NCI-H524 (cell line): ENCODE measurements at places on chromosomes 12 and 14.

GRCh38 chr12:57046947-57047890 is 2.7 kb downstream of the MYO1A start:
- no peak for DNase-seq

DNA sequence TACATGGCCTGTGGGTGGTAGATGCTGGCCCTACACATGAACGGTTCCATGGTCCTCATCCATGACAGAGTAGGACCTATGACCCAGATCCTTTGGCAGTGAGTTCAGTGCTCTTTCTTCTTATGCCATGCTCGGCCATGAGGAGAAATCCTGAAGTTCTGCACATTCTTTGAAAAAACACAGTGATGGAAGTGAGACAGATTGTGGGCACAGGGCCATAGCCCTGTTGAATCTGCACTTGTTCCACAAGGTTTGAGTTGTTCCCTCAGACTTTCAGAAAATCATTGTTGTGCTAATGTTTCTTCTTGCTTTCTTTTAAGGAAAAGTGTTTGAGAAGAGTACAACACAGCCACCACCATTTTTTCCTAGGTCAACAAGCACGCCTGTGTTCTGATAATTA is 180.0 kb downstream of the C12orf75 start:
- no peak for DNase-seq

DNA sequence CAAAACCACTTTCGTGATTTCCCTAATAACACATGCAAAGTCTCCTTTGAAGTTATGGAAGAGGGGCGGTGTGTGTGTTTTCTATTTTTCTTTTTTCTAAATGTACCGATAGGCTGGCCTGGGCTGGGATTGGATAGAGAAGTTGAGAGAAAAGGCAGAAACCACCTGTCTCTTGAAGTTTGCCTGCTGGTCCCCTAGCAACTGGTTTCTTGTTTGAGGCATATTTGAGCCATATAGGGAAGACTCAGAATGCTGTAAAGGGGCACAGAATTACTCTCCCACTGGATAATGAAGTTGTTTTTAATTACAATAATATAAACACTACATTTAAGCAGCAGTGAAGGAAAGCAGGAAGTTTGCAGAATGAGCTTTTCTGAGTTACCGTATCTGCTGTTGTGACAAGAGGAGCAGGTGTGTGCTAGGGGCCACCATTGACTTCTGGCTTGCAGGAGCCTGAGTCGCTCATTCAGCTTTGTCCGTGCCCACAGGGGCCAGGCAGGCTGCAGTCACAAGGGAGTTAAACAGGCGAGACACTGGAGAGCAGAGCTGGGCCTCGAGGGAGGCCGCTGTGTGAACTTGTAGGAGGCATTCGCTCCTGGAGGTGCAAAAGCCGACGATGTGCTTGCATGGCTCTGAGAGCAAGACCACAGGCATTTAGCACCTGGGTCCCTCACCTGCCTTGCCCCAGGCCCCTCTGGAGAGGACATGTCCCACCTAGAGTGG is 173.8 kb upstream of the RGS6 start:
- DNase-seq = peak; percentile 22

DNA sequence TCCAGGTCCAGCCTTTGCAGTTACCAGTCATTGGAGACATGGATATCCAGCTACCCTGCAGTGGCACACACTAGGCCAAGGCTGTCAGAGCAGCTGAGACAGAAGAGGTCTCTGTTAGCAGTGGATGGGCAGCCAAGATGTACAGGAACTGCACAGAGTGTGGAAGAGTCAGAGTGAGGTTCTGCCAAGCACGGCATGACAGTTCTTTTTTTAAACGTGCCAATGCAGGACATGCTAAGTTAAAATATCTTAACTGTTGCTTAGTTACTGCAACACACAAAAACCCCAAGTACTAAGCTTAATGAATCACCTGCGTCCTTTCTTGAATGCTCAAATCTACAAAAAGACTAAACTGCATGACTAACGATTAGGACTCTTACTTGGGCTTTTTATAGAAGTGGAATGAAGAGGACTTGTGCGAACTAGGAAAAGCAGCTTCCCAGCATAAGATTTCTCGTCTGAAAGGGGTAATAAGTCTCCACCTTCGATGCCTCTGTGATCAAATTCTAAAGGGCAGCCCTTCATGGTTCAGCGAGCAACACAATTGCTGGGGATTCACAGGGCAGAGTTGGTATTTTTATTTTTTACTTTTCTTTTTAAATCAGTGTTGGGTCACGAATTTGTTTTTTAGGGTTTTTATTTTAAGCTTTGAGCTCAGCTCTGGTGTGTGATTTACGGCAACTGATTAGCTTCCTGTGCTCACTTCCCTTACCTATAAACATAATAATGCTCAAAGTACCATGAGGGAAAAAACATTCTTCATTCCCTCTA is 20.6 kb downstream of the MAPK1IP1L start:
- DNase-seq = no peak

DNA sequence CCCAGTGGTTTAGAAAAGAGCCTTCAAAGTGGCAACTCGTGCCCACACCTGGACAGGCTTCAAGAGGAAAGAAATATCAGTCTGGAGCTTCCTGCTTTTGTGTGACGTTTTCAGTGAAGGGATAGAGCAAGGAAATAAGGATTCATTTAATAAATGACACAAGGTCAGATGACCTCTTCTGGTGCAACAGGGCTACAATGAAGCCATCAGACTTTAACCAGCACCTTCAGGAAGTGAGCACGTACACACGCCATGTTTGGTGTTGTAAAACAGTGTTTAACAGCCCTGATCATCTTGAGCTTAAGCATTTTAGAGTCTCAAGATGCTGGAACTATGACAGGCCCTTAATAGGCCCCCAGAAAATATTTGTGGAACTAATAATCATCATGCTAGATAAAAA is 59.1 kb downstream of the CCDC60 start:
- DNase-seq = no peak

GRCh38 chr14:103137689-103138300 is 14.5 kb downstream of the TNFAIP2 start:
- DNase-seq = no peak

- DNase-seq = peak; percentile 100
These were observed 453.5 kb downstream of the FOXG1 start for GRCh38 chr14:29220072-29220471.

DNA sequence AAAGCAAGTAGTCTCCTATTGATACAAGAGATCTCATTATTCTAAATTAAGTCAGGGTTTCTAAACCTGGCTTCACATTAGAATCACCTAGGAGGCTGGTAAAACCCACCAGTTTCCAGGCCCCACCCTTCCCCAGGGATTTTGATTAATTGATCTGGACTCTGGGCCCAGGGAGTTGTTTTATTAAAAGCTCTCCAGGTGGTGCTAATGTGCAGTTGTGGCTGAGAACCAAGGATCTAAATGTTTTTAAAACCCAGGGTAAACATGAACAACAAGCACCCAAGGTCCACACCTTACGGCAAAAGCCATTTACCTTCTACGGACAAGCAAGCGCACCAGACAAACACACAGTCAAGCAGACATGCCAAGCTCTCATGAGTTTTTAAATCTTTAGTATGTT is 73.9 kb downstream of the SLC2A13 start:
- DNase-seq = no peak

DNA sequence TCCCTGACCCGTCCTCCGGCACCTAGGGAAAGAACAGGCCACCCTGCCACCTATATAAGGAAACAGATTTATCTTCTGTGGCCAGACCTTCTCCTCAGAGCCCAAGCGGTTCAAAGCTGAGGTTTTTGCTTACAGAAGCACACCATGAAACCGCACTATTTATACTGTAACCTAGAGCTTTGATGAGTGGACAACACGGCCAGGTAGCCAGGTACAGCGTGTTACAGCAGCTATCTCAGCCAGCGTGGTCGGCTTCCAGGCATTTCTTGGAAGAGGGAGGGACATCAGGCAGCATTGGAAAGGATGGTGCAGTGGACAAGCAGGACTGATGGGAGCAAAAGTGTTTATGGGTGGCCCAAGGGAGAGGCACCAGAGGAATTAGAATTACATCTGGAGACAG is 34.4 kb downstream of the TTC7B start:
- DNase-seq = no peak

- no peak for DNase-seq
These were observed 56.2 kb downstream of the SLC38A6 start for GRCh38 chr14:61037215-61037614.

- DNase-seq = no peak
These were observed 1498.5 kb upstream of the TMEM132C start for GRCh38 chr12:126768517-126768916.

- peak; percentile 89 for DNase-seq
These were observed 35.5 kb upstream of the FRMD6 start for GRCh38 chr14:51616256-51616655.

GRCh38 chr12:1277905-1278304 is 286.9 kb downstream of the ERC1 start:
- DNase-seq = peak; percentile 14

DNA sequence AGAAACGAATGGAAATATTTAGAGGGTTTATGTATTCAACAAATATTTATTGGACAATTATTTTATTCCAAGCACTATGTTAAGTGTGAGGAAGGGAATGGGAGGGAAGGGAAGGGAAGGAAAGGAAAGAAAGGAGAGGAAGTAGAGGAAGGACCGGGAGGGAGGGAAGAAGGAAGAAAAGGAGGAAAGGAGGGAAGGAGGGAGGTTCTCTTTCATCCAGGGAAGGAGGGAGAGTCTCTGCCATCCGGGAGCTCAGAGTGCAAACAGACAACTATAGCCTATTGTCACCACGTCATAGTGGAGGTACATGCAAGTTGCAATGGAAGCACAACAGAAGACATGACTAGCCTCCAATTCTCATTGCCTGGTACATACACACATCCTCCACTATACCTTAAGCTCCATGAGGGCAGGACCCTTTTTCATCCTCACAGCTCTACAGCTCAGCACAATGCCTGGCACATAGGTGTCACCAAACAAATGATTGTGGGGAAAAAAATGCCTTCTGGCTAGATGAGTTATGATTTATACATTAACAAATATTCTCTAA is 48.1 kb downstream of the DAD1 start:
- no peak for DNase-seq

GRCh38 chr14:68225321-68225720 is 405.7 kb downstream of the RAD51B start:
- no peak for DNase-seq

- DNase-seq = no peak
These were observed 81.3 kb downstream of the VEZT start for GRCh38 chr12:95298916-95299315.

DNA sequence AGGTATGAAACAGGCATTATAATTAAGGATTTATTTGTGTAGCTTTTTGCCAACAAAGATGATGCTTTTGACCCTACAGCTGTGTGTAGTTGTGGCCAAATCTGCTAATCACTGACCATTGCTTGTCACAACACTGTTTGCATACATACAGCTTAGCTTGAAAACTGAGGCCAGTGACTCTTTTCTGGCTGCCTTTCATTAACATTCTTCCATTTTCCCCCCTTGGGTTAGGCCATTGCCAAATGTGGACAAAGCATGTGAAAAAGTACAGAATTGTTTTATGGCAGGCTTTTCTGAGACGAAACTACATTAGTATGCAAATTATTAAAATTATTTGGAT is 263.3 kb downstream of the SLC16A7 start:
- no peak for DNase-seq

- DNase-seq = no peak
These were observed 15.3 kb downstream of the VPS37B start for GRCh38 chr12:122880668-122881067.

- no peak for DNase-seq
These were observed 1.2 kb downstream of the ZNF410 start for GRCh38 chr14:73887694-73888459.

- no peak for DNase-seq
These were observed 490 bp downstream of the RILPL1 start for GRCh38 chr12:123532808-123533649.

GRCh38 chr12:92412856-92413255 is 267.2 kb upstream of the BTG1 start:
- no peak for DNase-seq

DNA sequence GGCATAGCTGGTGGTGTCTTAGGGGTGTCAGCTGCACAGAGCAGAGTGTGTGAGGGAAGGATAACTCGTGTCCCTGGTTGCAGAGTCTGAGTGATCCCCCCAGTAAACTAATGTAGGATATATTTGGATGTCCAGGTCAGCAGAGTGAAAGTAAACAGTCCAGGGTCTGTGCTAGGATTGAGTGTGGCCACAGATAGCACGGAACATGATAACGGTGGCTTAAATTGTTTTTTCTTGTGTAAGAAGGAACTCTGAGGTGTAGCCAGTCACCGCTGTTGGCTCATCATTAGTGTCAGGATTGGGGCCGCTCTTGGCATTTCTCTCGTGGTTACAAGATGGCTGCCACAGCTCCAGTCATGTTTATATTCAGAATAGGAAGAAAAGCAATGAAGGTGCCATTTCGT is 97.3 kb downstream of the DERA start:
- DNase-seq = no peak

DNA sequence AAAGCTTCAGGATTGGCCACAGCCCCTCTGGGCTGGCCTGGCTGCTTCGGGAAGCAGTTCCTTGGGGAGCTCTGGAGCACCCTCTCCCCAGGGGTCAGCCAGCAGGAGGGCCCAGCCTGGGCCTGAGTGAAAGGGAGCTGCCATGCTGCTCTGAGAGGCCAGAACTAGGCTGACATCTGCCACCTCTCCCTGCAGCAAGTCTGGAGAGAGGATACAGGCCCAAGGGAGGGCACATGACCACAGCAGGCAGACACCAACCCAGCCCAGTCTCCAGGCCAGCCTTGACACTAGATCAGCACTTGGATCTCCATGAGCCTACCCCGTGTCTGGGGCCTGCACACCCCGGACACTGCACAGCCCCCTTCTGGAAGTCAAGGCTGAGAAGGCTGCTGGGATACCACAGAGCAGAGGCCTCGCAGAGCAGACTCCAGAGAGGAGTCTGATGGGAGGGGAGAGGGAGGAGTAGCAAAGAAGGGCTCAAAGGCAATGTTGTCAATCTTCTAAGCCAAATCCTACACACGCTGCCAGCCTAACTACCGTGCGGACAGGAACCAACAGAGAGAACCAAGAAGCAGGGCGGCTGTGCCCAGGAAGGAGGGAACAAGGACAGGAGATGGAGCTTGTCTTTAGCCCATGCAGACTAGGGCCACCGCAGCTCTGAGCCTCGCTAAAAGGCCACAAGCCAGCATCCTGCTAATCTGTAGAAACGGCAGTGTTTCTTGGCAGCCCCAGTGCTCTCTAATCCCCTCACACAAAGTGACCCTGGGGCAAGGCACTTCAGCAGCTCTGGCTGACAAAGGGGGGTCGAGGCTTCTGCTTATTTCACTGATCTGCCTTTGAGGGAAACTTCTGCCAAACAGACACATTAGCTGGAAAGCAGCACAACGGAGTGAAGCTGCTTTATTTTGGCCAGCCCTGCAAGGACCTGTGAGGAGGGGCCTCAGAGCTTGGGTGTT is 12.9 kb downstream of the COL2A1 start:
- peak; percentile 27 for DNase-seq

- DNase-seq = no peak
These were observed 12.5 kb upstream of the KRT80 start for GRCh38 chr12:52204095-52204930.

- DNase-seq = no peak
These were observed 78.0 kb upstream of the TTC7B start for GRCh38 chr14:90894241-90894640.

DNA sequence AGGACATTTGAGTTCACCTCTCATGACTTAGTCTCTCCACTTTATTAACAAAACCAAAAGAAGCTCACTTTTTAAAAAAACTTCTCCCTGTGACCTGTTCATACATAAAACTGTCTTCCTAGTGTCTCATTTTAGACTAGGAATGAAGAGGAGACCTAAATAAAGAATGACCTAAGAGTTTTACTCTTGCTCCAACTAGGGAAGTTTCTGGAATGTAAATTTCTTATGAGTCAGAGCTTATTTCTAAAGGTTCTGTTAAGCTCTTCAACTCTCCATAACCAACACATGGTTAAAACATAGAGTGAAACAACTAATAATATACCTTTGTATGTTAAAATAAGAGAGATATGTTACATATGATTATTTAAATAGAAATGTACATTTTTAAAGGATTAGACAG is 369.8 kb downstream of the EMP1 start:
- no peak for DNase-seq
